ENCODE measurements at places on chromosomes 1 and 21. TPM values are rescaled to one million over a fixed set of nuclear protein-coding genes. Genes with fewer than 3 reads are reported as not detected.

DNA sequence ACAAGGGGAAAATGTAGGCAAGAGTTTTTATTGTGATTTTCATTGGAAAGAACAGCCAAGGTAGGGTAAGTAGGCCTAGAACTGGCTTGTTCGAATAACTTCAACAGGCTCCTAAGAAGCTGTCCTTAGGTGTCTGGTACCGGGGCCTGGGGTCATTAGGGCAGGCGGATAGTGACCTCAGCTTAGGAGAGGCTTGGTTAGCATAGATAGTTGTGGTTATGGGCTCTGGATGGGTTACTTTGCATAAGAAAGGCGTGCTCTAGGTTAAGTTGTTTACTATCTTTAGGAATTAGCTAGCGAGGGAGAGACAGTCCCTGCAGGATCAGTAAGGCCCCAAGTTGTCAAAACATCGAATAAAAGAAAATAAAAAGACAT, 20.7 kb upstream of the HPCAL4 start:
- DNase-seq = no peak

- no peak for DNase-seq
These were observed 28.1 kb downstream of the AK4 start for GRCh38 chr1:65176056-65176450.

The LRRIQ3 gene
- 1.5 TPM for total RNA-seq

- DNase-seq = no peak
These were observed 69.5 kb downstream of the FGGY start for GRCh38 chr1:59366346-59366745.

GRCh38 chr1:46068525-46068924, 63.9 kb downstream of the PIK3R3 start:
- no peak for DNase-seq
